ENCODE measurements at places on chromosomes 7 and 10. TPM values are rescaled to one million over a fixed set of nuclear protein-coding genes. Genes with fewer than 3 reads are reported as not detected.

Gene SLF2
- 59.1 TPM for polyA plus RNA-seq

Gene ELN
- 153 TPM for polyA plus RNA-seq

- DNase-seq: peak; percentile 70
These were observed 36.7 kb downstream of the ASNS start for GRCh38 chr7:97835296-97836138.

DNA sequence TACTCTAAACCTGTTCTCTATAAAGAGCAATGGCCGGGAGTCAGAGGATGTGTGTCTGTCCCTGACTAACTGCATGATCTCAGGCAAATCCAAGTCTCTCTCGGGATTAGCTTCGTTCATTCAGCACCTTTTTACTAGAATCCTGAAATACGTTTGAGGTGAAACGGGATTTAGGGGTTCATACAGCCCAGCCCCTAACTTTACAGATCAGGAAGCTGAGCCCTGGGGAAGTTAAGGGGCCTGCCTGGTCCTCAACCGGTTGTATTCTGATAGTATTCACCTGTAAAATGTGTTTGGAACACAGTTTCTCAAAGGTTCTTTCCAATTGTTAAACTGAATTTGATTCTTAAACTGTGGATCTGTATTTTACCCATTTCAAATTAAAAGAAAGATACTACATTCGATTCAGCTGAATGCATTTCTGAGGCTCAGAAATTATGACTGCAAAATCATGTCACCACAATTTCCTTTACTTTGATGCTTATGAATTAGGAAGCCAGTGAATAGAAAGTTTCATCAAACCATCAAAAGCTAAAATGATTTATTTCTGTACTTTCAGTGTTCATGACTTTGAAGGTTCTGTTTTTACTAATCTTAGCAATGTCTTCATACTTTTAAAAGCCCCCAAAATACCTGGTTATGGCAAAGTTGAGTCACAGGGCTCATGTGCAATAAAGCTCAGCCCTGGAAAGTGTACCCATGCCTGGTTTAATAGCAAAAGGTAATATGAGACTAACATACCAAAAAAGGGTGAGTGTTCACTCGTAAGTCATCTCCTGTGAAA is 28.9 kb upstream of the EZH2 start:
- no peak for DNase-seq
